ENCODE measurements at places on chromosomes 4 and X.

GRCh38 chr4:83723609-83724008 lies 187.7 kb downstream of the GPAT3 start:
- DNase-seq: no peak

- no peak for DNase-seq
Observed at GRCh38 chr4:26751004-26751403, 109.6 kb upstream of the STIM2 start.

GRCh38 chr4:177281351-177281909 lies 28.2 kb upstream of the NEIL3 start:
- DNase-seq: no peak

DNA sequence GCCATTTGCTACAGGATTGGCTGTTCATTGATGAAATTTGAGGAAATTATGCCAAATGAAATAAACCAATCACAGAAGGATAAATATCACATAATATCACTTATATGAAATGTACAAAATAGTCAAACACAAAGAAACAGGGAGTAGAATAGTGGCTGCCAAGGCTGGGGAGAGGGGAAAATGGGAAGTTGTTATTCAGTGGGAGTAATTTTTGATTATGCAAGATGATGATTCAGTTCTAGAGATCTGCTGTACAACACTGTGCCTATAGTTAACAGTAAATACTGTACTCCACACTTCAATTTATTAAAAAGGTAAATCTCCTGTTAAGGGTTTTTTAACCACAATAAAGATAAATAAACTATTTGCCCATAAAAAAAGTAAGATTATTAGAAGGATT lies 101.1 kb downstream of the TMA16 start:
- no peak for DNase-seq

- DNase-seq: no peak
Observed at GRCh38 chr4:9847968-9848748, 66.7 kb downstream of the DRD5 start.

DNA sequence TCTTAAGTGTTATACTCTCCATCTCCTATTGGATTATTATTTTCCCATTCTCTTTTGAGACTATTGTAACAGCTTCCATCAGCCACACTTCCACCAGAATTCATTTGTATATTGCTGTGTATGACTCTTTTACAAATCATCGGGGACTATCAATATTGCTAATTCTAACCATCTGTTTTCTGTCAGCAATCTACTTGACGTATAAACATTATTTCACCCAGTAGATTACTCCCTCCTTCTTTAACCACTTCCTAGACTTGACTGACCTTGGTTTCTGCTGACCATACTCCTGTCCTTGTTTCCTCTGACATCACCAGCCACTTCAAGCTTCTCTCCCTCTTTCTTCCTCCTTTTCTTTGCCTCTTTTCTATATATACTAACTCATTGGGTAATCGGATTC lies 402.9 kb downstream of the PCDH18 start:
- DNase-seq: no peak

DNA sequence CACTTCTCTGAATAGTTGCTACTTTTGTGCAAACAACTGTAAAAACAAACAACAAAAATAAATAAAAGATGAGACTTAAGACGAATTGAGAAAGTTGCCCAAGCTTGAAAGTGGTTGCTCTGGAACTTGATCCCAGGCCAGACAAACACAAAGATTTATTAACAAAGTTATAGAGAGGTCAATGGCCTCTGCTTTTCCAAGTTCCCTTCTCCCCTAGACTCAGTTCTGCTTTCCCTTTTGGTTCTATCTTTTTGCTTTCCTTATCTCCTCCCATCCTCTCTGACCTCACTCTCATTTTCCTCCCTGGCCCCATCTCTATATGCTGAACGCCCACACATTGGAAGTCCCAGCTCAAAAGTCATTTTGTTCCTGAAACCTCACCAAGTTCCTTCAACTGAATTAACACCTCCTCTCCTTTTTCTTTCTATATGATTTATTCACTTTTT lies 82.7 kb downstream of the MXRA5 start:
- no peak for DNase-seq

GRCh38 chrX:32084757-32085156 lies 1012.9 kb upstream of the FTHL17 start:
- DNase-seq: no peak

DNA sequence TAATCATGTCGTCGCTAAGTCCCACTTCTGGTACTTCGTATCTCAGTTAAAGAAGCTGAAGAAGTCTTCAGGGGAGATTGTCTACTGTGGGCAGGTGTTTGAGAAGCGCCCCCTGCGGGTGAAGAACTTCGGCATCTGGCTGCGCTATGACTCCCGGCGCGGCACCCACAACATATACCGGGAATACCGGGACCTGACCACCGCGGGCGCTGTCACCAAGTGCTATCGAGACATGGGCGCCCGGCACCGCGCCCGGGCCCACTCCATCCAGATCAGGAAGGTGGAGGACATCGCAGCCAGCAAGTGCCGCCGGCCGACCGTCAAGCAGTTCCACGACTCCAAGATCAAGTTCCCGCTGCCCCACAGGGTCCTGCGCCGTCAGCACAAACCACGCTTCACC lies 11.3 kb downstream of the PNCK start:
- no peak for DNase-seq

- no peak for DNase-seq
Observed at GRCh38 chr4:169340834-169341233, 70.1 kb upstream of the SH3RF1 start.

DNA sequence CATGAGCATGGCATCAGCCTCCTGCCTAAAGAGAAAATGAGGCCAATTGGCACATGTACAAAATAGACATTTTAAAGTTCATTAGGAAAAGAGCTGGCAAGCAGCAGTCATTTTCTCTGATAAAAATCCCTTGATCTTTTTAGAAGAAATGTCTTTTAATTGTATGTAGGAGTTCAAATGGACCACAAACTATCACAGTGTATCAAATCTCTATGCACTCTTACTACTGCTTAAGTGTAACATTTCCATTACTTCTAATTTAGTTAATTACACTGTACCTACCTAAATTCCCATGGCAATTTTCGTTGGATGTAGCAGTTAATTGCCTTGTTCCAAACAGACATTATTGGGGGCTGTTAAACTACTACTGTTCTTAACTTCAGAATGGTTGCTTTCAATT lies 233.7 kb upstream of the TECRL start:
- DNase-seq: no peak

- DNase-seq: no peak
Observed at GRCh38 chrX:129748305-129748704, 9.5 kb downstream of the XPNPEP2 start.

DNA sequence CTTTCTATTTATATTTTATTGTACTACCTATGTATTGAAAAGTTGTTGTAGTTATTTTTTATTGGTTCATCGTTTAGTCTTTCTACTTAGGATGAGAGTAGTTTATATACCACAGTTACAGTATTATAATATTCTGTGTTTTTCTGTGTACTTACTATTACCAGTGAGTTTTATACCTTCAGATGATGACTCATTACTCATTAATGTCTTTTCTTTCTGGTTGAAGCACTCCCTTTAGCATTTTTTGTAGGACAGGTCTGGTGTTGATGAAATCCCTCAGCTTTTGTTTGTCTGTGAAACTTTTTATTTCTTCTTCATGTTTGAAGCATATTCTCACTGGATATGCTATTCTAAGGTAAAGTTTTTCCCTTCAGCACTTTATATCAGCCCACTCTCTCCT lies 7.7 kb downstream of the LUZP4 start:
- no peak for DNase-seq

DNA sequence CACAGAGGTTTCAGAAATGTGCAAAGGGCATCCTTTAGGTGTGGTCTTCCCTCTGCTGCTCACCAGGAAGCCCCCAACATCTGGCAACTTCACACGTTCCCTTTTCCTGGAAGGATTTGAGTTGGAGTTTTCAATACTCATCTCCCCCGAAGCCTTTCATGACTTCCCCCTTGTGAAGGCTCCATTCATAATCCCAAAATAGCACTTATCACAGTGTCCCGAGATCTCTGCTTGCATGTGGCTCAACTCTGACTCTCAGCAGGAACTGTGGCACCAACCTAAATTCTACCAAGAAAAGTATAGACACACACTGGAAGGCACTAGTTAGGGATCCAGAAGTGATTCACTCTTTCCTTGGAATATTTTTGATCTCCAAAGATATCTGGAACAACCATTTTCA lies 40.5 kb upstream of the ZNF827 start:
- no peak for DNase-seq

GRCh38 chr4:95165926-95166524 lies 382.7 kb downstream of the UNC5C start:
- no peak for DNase-seq

DNA sequence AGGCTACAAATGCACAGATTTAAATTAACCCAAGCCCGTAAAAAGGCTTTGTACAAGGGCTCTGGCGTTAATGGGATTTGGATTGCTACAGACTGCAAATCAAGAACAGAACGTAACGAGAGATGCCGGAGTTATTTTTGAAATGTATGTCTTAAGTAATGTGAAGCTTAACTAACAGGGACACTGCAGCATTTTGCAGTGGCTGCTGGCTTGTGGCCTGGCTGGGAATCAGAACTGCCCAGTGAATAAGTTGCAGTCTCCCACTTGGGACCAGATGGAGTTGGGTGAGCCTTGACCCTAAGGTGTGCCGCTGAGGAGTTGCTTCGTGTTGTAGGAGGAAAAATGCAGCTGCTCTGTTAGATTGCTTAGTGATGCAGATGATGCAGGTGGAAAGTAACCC lies 318.4 kb downstream of the DHX15 start:
- no peak for DNase-seq

DNA sequence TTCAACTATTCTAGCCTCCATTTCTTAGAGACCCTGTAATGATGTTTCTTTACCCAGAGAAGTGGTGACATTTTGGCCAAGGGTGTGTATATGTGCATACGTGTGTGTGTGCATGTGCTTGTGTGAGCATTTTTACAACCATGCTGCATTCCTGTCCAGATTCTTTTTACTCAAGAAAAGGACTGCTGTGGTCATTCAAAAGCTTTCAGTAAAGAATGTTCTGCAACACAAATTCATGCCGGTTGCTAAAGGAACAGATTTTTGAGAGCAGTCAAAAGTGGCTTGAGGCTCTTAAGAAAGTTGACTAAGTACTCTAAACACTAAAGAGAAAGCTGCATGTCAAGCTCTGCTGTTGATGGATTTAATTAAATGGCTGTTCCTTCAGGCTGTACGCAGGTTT lies 65.0 kb upstream of the FMR1 start:
- no peak for DNase-seq

DNA sequence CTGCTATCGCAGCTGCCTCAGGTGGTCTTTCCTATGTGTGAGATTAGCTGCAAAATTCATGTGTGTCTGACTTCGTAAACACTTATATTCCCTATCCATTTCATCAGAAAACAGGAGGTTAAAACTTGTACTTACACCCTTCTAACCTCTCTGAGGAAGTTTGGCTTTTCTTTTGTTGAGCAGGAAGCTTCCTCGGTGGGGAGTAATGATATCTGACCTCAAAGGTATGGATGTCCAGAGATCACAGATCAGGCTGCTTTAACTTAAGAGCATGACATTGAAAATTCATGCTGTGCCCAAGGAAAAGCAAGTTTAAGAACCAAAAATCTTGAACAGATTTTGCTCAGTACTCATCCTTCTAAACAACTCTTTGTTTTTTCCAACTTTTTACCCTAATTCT lies 429.1 kb downstream of the STIM2 start:
- no peak for DNase-seq

- DNase-seq: no peak
Observed at GRCh38 chrX:31350808-31351074, 278.9 kb upstream of the FTHL17 start.

DNA sequence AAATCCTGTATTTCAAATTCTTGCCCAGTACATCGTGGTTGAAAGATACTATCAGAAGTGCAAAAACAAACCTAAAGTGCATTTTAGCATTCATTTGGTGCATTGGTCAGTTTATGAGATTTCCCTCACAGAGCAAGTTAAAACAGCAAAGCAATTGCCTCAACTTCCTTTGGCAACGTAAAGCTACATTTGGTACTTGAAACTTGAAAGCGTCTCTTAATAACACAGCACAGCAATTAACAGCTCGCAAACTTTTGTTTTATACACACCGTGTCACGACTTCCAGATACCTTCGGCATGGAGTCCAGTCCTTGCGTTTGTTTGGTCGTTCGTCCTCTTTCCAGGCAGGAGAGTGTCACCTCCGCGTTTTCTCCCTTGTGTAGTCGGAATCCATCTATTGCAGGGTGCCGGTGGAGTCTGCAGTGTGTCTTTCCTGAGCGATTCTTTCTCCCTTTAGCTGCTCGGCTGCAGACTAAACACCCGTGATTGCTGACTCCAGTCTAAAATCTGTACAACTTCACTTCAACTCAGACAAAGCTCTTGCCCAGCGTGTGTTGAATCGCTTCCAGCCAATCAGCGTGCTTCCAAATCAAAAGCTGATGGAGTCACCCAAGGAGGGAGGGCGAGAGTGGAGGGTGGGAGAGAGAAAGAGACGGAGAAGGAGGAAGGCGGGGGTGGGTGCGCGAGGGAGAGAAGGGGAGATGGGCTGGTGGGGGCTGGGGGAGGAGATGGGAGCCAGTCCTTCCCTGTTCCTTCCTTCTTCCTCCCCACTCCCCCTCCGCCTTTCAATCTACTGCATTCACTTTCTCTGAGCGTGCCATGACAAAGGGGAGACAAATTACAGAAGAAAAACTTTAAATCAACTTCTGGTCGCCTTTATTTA lies at the start of gene PCDH18:
Gene PCDH18 (minus strand): TSS at position 509 of the 883 bp plus-strand sequence. CDS start 406 bp downstream, at position 103.
- peak; percentile 62 for DNase-seq

- DNase-seq: no peak
Observed at GRCh38 chr4:137960371-137961050, 281.6 kb downstream of the SLC7A11 start.

GRCh38 chr4:121139533-121140222 lies 24.4 kb downstream of the TNIP3 start:
- DNase-seq: no peak

DNA sequence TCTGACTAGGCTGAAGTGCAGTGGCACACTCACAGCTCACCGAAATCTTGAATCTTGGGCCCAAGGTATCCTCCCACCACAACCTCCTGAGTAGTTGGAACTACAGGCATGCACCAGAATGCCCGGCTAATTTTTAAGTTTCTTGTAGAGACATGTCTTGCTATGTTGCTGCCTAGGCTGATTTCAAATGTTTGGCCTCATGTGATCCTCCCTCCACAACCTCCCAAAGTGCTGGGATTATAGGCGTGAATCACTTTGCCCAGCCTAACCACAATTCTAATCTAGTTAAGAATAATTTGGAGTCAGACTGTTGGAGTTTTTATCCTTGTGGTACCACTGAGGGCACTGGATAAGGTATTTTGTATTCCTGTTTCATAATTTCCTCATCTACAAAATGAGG lies 317.5 kb upstream of the AGA start:
- no peak for DNase-seq

DNA sequence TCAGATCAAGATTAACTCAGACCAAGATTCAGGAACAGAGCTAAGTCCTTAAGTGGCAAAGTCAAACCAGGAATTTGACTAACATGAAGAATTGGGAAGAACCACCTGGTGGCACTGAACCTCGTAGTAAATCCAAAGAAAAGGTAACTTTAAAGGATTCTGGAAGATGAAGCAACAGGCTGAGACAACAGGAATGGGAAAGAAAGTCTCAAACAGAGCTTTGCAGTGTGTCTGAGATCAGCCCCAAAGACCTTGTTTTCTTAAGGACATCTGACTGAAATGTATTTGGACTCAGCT lies 126.1 kb downstream of the ASB9 start:
- no peak for DNase-seq

GRCh38 chr4:176668324-176668723 lies 124.4 kb downstream of the VEGFC start:
- no peak for DNase-seq

GRCh38 chr4:38091636-38092035 lies 131.4 kb downstream of the PTTG2 start:
- DNase-seq: no peak

- no peak for DNase-seq
Observed at GRCh38 chr4:82044141-82044993, 329.4 kb downstream of the HNRNPD start.
